ENCODE measurements at places on chromosomes 1 and 21. TPM values are rescaled to one million over a fixed set of nuclear protein-coding genes. Genes with fewer than 3 reads are reported as not detected.

- peaks cover 19% of the 10 kb centered on the region for H3K4me1 ChIP-seq
- peaks cover 19% of the 10 kb centered on the region for H3K27me3 ChIP-seq
- no peak for DNase-seq
- H3K27ac ChIP-seq, result no peak overlapping the region
- no peak overlapping the region for H3K4me3 ChIP-seq
- H3K36me3 ChIP-seq, result peaks cover 22% of the 10 kb centered on the region
These were observed 11.3 kb upstream of the IL22RA1 start for GRCh38 chr1:24154215-24154614.

DNA sequence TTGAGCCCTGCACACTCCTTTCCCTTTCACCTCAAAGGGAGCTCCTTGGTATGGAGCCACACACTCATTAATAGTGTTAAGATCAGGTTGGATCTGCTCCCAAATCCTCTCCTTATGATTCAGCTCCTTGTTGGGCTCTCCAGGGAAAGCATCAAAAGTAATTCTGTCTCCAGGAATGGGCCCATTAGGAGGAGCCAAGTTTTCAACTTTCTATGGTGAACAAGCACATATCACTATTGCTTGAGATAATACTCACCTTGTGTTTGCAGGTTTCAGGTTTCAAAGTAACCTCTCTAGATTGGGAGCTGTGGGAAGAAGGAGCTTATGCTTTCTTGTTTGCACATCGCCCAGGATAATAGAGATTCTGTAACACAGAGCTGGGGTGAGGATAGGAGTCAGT is 164.8 kb downstream of the TNFSF18 start:
- no peak overlapping the region for H3K4me3 ChIP-seq
- H3K27ac ChIP-seq, result no peak overlapping the region
- peaks cover 2% of the 10 kb centered on the region for H3K36me3 ChIP-seq
- peaks cover 5% of the 10 kb centered on the region for H3K4me1 ChIP-seq
- no peaks in the 10 kb centered on the region for H3K27me3 ChIP-seq

GRCh38 chr1:92478393-92478792 is 8.3 kb downstream of the GFI1 start:
- H3K27ac ChIP-seq, result peak overlapping the region; percentile 43
- no peak overlapping the region for H3K4me3 ChIP-seq
- H3K4me1 ChIP-seq, result peaks cover 72% of the 10 kb centered on the region
- H3K36me3 ChIP-seq, result peaks cover 34% of the 10 kb centered on the region
- no peaks in the 10 kb centered on the region for H3K27me3 ChIP-seq

DNA sequence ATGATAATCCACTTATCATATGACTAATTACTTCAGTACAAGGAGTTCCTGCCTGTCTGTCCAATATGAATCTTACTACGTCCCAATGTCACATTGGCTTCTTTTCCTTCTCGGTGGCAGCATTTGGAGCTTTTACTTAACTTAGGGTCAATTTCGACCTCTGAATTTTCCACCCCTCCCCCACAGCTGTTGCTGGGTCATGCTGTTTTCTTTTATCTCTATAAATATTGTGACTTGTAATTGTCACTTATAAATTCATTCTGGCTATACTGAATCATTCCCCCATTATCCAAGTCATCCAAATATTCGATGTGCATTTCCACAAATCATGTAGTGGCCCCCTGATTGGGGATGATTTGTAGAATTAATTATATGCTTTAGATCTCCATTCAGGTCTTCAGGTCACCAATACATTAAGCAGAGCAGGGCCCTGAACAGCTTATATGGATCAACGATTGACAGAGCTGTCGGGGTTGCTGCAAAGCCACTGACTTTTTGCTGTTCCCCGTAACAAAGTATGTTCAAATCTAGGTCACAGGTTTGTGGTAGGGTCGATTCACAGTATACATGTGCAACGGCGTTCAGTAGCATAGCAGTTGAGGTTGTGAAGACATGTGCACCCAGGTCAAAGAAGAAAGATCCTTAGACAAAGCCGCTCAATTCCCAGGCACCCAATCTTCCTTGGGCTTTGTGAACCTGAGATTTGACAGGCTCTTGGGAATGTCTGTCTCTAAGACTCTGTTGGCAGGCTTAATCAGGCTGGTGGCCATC is 18.3 kb upstream of the RNU1-4 start:
- H3K4me3 ChIP-seq, result no peak overlapping the region
- H3K36me3 ChIP-seq, result no peaks in the 10 kb centered on the region
- H3K27me3 ChIP-seq, result peaks cover 10% of the 10 kb centered on the region

DNA sequence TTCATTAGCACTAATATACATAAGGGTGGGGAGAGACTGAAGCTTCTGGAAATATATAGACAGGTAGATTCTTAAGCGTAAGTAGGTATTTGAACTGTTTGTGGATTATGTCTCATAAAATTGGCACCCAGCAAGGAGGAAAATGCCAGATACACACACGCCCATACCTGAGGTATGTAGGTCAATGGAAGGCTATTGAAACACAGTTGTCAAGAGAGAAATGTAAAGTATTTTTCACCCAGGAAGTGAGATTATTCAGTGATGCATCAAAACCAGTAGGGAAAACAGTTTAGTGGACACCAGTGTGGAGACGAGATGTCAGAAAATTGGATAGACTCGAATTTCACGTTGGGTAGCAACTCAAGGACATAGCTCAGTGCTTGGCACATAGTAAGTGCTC is 4.7 kb upstream of the RSPH1 start:
- H3K4me1 ChIP-seq, result peaks cover 20% of the 10 kb centered on the region
- no peak overlapping the region for H3K4me3 ChIP-seq
- no peaks in the 10 kb centered on the region for H3K27me3 ChIP-seq
- no peak for DNase-seq
- peak overlapping the region; percentile 65 for H3K27ac ChIP-seq
- H3K36me3 ChIP-seq, result no peaks in the 10 kb centered on the region

GRCh38 chr1:216894494-216894893 is 171.3 kb upstream of the ESRRG start:
- no peak for DNase-seq
- H3K27me3 ChIP-seq, result peaks cover 3% of the 10 kb centered on the region
- H3K4me1 ChIP-seq, result no peaks in the 10 kb centered on the region
- no peak overlapping the region for H3K27ac ChIP-seq
- no peak overlapping the region for H3K4me3 ChIP-seq

The DMBX1 gene
- not detected for total RNA-seq
